ENCODE measurements at places on chromosomes 3 and 15.

GRCh38 chr15:62927836-62928235 is 114.7 kb upstream of the TPM1 start:
- no peak for DNase-seq

- DNase-seq, result no peak
Measured at GRCh38 chr15:74642348-74642733, 26.7 kb downstream of the CLK3 start.

GRCh38 chr3:127495821-127496655 is 94.5 kb downstream of the TPRA1 start:
- DNase-seq, result no peak

- DNase-seq, result no peak
Measured at GRCh38 chr3:59607656-59608055, 557.8 kb upstream of the CFAP20DC start.

- DNase-seq, result no peak
Measured at GRCh38 chr3:41482134-41482533, 282.8 kb downstream of the CTNNB1 start.

DNA sequence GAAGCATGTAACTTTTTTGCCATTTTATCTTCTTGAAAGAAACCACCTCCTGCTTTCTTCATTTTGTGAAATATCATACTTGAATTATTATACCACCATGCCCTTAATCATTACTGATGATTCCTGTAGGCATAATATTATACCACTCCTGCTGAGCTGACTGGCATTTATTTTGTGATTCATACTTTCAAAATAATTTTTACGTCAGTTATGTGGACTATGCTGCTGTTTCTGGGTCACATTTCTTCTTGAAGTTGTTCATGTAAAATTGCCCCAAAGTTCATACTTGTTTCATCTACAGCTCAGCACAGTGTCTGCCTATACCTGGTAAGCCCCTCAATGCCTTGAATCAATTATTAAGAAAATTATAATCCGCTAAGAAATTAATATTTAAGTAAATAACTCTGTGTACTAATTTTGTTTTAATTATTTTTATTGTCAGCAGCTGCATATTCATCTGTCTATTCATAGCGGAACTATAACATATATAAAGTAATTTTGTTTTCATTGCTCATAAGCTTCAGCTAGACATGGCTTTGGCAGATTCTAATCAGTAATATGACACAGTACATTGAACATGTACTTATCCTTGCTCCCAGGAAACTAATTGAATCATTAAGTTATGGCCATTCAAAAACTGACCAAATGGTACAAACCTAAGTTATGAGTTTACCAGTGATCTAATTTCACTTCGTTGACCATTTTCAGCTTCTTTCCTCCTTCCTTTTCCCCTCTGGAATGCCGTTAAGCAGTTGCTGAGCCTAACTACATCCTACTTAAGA is 160.0 kb downstream of the NAALADL2 start:
- DNase-seq, result no peak

- no peak for DNase-seq
Measured at GRCh38 chr3:142628801-142629200, 32.6 kb downstream of the PLS1 start.

GRCh38 chr15:68572309-68572708 is 6.5 kb upstream of the CORO2B start:
- DNase-seq, result no peak

- no peak for DNase-seq
Measured at GRCh38 chr15:20349774-20350498, 191.7 kb downstream of the GOLGA6L6 start.

- DNase-seq, result no peak
Measured at GRCh38 chr3:73804204-73804603, 179.5 kb upstream of the PDZRN3 start.

DNA sequence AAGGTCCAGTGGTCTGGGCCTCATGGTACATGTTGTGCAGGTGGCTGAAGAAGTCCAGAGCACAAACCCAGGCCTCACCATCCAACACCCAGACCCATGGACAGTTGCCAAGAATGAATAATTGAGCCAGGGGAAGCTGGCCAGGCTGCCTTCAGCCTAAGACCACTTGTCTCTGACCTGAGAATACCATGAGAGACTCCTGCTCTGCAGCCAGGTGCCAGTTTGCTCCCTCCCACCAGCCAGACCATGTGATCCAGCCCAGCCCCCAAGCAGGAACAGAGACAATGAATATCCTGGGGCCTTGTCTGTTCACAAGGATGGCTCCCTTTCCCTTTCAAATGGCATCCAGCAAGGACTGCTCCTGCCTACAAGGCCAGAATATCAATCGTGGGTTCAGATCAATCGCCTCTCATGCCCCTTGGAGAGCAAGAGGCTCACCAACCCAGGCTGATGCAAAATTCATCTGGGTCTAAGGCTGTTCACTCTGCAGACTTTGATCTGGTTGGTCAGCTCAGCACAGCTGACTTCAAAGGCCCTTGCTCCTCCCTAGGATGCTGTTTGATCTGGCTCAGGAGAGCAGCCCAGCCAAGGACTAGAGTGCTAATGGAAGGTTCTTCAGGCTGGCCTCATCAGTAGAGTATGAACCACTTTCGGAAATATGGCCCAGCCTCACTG is 13.4 kb downstream of the TRAIP start:
- no peak for DNase-seq

DNA sequence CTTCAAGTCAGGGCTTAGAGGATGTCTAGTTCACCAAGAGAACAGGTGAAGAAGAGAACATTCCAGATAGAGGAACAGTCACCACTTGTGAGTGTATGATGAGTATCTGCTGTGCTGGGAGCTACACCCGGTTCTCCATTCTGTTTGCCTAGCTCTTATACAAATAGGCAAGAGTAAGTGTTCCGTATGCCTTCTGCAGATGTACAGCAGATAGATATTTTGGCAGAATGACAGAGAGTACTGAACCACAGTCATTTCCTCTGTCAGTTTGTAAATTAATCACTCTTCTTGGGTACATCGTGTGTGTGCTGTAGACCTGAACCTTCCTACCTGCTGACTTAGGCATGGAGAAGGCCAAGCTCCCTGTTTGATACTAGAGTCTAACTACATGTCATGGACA is 108.3 kb upstream of the CTDSPL start:
- no peak for DNase-seq

GRCh38 chr3:25182794-25183193 is 245.3 kb upstream of the RARB start:
- no peak for DNase-seq

GRCh38 chr15:38598749-38599148 is 34.1 kb upstream of the RASGRP1 start:
- no peak for DNase-seq

DNA sequence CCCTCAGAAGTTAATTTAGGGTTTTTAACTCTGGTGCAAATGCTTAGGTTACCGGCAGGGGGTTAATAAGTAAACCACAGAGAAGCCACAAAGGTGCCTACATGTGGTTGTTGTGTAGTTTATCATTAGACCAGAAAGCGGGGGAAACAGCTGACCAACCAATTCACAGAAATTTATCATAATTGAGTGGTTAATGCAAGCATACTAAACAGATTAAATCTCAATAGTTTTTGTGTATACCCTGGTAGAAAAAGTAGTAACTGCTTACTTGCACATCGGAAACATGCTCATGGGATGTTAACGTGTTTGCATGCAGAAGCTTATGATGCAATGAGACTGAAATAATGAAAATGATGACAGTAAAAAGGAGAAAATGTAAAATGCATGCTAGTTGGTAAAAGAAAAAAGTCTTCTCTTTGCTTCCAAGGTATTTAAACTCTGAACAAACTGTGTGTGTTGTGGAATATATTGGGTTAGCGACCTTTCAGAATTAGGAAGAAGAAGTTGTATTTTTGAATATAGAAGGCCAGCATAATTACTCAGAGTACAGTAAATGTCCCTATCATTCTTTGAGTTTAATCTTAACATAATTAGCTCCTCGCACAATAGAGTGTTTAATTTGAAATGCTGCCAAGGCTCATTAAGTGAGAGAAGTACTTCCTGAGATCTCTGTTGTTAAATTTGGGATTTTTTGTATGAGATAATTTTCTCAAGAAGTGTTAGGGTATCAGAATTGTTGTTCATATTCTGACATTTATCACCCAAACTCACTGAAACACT is 316.2 kb downstream of the PTPRG start:
- DNase-seq, result no peak

GRCh38 chr15:93848076-93848475 is 383.3 kb upstream of the MCTP2 start:
- DNase-seq, result no peak

- no peak for DNase-seq
Measured at GRCh38 chr3:184129012-184129411, 6.1 kb upstream of the EIF2B5 start.

- DNase-seq, result no peak
Measured at GRCh38 chr3:31932990-31933389, 48.1 kb downstream of the OSBPL10 start.

GRCh38 chr3:69051756-69052471 is at the start of gene TMF1:
Gene TMF1, minus strand, starts transcription at chr3:69052333. Its CDS starts 247 bp downstream, at chr3:69052086.
- DNase-seq, result peak; percentile 93

DNA sequence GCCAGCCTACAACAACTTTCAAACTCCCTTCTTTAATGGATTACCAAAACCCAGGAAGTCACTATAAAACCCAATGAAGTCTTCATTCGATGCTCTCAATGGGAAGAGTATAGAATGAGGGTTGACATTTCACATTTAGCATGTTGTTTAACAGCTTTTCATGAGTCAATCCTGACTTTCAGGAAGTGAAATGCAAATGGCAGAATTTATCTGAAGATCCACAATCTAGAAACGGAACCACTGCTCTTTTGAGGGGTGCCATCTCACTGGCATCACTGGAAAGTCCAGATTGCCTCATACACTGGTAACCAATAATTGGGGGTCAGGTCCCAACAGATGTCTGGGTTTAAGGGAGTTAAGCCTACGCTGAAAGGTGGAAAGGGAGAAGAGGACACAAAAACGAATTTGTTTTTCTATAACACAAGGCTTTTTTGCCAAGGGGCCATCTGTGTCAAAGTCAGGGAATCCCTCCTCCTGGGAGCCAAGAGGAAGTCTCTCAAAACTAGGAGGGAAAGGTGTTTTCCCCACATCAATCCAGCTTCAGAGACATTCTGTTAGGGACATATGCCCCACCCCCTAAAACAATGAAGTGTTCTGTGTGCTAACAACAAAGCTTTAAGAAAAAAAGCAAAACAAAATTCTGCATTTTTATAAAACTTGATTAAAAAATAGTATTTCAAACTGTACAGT is 12.0 kb upstream of the ATP1B3 start:
- DNase-seq, result no peak

GRCh38 chr15:20352241-20353200 is 189.1 kb downstream of the GOLGA6L6 start:
- DNase-seq, result no peak

- no peak for DNase-seq
Measured at GRCh38 chr15:68789091-68789490, 31.6 kb downstream of the ANP32A start.

- no peak for DNase-seq
Measured at GRCh38 chr3:186185194-186185787, 76.4 kb upstream of the ETV5 start.

- no peak for DNase-seq
Measured at GRCh38 chr15:82231842-82232241, 30.7 kb downstream of the EFL1 start.

DNA sequence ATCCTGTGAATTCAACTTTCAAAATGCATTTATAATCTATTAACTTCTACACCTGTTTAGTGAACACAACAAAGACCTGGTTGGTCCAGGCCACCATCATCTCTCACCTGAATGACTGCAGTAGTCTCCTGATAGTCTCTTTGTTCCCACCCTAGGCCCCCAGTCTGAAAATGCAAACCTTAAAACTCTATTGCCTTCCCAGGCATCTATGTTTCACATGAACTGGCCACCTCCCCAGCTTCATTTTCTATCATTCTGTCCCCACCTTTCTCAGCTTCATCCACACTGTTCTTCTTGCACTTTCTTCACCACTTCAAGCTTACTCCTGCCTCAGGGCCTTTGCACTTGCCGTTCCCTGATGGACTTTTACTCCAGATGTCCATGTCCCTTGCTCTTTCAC is 45.0 kb downstream of the CLSTN2 start:
- DNase-seq, result no peak

DNA sequence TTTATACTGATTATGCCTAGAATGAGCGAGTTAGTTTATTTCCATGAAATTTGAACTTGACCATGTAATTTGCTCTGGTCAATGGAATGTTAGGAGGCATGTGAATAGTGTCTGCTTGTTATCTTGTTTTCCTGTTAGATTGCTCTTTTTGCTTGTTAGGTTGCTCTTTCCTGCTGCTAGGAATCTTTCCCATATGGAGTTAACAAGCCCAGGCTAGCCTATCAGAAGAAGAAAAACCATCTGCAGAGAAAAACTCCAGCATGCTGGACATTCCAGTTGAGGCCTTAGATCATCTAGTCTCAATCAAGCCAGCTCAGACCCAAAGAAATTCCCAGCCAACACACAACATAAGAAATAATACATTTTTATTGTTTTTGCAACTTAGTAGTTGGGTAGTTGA is 470.2 kb upstream of the AGTR1 start:
- no peak for DNase-seq

DNA sequence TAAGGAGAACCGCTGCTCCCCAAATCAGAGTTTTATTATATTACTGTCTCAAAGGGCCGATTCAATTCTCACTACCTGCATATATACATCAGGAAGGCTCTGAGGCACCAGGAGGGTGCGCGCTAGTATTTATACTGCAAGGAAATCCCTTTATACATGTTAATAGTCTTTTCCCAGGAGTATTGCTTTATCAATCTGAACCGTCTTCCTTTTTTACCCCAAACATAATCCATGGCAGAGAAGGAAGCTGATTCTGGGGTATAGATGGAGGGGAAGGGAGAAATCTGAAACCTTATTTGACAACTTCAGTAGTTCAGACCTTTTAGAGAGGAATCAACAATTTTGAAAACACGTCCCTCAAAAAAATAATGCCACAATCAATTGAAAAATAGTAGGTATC is at the start of gene POU1F1:
POU1F1 (minus strand) TSS at position 101 of the 400 bp plus-strand sequence. CDS start 122 bp downstream, outside the sequence.
- no peak for DNase-seq

DNA sequence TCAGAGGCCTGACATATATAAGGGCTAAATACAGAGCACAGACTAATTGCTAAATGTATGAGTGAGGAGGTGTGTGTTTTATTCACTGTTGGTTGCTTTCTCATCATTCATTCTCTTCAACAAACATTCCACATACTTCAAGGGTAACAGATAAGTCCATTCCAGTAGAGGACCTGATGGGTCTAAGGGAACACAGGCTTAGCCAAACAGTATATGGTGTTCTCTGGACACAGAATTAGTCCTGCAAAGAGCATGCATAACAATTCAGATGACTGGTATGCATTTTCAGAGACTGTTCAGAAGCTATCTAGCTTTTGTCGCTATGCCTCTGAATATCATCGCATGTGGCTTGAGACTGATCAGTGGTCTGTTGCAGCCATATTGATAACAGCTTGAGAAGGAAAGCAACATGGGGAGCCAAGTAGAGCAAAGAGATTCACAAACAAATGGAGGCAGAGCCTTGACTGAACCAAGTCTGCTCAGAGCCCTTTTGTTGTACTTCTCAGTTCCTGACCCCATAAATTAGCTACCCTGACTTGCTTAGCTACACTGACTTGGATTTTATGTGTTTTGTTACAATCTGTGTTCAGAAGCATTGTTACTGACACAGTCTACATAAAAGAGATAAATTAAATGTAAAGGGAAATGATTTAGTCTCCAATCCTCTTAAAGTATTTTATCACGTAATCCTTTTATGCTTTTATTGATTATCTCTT is 1178.7 kb downstream of the ROBO1 start:
- DNase-seq, result no peak

GRCh38 chr15:63292771-63293170 is 15.4 kb downstream of the APH1B start:
- no peak for DNase-seq

GRCh38 chr3:197305854-197306253 is 7.4 kb upstream of the DLG1 start:
- no peak for DNase-seq
